PC-3 (cell line): ENCODE measurements at places on chromosomes 12 and 14. TPM values are rescaled to one million over a fixed set of nuclear protein-coding genes. Genes with fewer than 3 reads are reported as not detected.

EIF2S3B gene
- 0.63 and 0.95 TPM in 2 replicates for total RNA-seq

CLEC4E gene
- total RNA-seq = not detected in 2 replicates

PMEL gene
- 0.35 and 2.0 TPM in 2 replicates for total RNA-seq

COL2A1 gene
- 6.7 TPM in 2 replicates for total RNA-seq

KRT82 gene
- 0.29 TPM in 1 of 2 replicates, not detected in the other for total RNA-seq

BAZ2A gene
- 33.8 and 43.0 TPM in 2 replicates for total RNA-seq

CCT2 gene
- 306 and 345 TPM in 2 replicates for total RNA-seq

TMEM119 gene
- not detected in 2 replicates for total RNA-seq

CD9 gene
- 153 and 174 TPM in 2 replicates for total RNA-seq

AKAP5 gene
- 0.58 and 0.86 TPM in 2 replicates for total RNA-seq

ACSS3 gene
- total RNA-seq = not detected in 2 replicates

CLEC2A gene
- not detected in 2 replicates for total RNA-seq

BCL2L14 gene
- total RNA-seq = not detected in 2 replicates

MSI1 gene
- 0.12 TPM in 1 of 2 replicates, not detected in the other for total RNA-seq

DHRS2 gene
- total RNA-seq = 40.9 and 43.2 TPM in 2 replicates

SAMD4A gene
- 42.9 and 45.2 TPM in 2 replicates for total RNA-seq

LRRC10 gene
- not detected in 2 replicates for total RNA-seq

FAM186B gene
- total RNA-seq = 0.80 and 1.1 TPM in 2 replicates

KCNA5 gene
- not detected in 2 replicates for total RNA-seq

GPR65 gene
- not detected in 2 replicates for total RNA-seq

TCP11L2 gene
- total RNA-seq = 10.1 and 12.1 TPM in 2 replicates

KERA gene
- not detected in 2 replicates for total RNA-seq

CCDC85C gene
- 36.4 and 44.6 TPM in 2 replicates for total RNA-seq

RASSF9 gene
- total RNA-seq = 0.17 TPM in 1 of 2 replicates, not detected in the other

BIN2 gene
- total RNA-seq = not detected in 2 replicates

PPP1R1A gene
- not detected in 2 replicates for total RNA-seq
